CD4-positive, alpha-beta T cell treated with Interleukin-17A for 1 hour (primary cell): ENCODE measurements at places on chromosomes 6 and 20.
A peak's percentile ranks its signal among the peaks of the same experiment; 100 is the strongest.

DNA sequence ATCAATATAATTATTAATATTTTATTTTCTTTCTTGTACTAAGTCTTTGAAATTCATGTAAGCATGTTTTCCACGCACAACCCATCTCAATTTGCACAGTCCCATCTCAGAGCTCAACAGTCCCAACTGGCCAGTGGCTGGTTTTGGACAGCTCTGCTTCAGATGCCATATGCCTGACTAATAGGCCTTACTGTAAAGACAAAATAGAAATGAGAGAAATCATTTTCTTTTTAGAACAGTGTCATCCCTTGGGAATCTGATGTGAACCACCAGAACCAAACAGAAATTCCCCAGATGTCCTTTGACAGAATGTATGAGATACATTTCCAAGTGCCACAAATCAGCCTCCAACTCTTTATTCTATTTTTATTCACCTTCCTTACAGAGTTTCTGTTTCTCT lies 338.9 kb downstream of the ESR1 start:
- no peak for DNase-seq

- DNase-seq = peak; percentile 18
Observed at GRCh38 chr6:13813621-13814175, 659 bp downstream of the MCUR1 start.

DNA sequence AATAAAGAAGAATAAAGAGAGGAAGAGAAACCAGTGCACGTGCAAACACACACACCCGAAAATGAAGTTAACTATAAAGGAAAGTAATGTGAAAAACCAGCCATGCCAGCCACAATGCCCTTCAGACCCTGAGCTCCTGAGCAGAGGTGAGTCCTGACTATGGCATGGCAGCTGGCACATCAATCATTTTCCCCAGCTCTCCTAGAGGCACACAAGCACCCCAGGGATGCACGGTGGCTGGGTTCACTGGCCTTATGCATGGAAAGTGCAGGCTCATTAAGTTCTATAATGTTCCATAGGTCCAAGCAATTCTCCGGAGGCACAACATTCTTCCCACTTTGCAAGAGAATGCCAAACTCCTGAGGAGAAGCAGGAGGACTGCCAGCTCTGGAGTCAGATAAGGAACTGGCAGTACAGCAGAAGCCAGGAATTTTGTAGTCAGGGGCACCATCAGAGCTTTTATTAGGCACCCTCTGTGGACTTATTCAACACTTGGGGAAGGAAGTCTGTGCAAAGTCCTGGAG lies 175.0 kb upstream of the PRDM1 start:
- no peak for DNase-seq

DNA sequence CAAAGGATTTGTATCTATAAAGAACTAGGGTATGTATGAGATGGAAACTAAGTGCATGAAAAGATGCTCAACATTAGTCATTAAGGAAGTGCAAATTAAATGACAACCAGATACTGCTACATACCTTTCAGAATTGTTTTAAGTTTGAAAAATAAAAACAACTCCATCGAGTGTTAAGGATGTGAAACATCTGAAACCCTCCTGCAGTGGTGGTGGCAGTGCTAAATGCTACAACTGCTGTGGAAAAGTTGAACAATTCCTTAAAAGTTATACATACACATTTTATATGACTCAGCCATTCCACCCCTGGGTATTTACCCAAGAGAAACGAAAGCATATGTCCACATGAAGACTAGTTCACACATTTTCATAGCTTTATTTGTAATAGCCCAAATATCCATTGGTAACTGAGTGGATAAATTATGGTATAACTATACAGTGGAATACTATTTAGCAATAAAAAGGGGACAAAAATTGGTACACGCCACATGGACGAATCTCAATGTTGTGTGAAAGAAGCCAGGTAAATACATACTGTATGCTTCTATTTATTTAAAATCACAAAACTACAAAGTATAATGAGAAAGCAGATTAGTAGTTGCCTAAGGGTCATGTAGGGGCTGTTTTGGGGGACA lies 10.6 kb downstream of the ARMH2 start:
- no peak for DNase-seq

- no peak for DNase-seq
Observed at GRCh38 chr6:38080889-38081288, 261.4 kb downstream of the ZFAND3 start.

DNA sequence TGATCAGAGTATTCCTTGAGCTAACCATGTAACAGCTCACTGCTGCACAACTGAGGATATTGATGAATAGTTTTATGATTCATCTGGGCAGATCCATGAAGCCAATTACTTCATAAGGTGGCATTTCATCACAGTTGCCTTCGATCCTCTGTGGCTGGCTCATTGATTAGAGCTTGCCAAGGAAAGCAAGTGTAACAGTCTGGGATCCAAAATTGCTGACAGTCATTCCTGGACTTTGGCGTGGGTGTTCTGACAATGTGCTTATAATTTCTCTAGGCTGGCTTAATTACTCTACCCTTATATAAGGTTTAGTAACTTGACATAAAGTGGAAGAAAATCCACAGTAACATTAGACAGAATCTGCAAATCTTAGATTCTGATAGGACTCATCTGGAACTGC lies 551.3 kb upstream of the CDH4 start:
- DNase-seq = no peak

DNA sequence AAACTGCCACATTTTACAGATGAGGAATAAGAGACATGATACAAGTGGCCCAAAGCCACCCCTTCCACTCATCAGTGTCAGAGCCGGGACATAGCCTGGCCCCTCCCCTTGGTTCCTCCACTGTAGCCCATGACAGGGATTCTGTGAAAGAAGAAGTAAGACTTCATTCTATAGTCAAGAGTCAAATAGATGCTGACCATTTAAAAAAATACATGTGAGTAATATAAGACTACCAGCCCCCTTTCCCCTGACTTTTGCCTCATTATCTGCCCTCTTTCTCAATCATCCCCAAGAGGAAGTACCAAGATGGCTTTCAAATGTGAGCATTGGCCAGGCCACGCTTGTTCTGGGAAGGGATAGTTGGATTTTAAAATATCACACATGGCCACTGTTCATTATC lies 57.8 kb upstream of the TAB2 start:
- DNase-seq = peak; percentile 12

DNA sequence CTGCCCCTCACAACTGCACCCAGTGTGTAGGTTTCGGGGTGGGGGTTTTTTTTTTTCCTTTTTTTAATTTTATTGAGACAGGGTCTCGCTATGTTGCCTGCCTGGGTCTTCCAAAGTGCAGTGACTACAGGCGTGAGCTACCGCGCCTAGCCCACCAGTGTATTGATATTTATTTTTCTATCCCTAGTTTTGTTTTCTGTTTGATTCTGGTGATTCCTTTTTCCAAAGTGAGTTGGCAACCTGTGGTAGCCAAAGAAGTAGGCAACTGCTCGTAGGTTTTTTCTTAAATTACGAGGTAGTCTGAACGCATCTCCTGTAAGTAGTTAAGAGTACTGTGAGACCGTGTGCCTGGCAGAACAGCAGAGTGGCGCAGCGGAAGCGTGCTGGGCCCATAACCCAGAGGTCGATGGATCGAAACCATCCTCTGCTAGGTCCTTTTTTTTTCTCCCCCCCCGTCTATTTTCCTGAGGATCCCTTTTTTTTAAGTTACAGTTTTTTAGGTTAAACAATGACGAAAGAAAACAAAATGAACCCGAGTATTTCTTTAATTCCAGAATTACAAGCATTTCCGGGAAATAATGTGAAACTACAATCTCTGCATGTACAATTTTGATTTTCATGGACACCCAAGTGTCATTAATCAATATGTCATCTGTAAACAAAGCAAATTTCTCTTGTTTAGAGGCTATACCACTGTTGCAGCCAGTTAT lies 78.7 kb upstream of the BTN3A2 start:
- DNase-seq = peak; percentile 90

- DNase-seq = no peak
Observed at GRCh38 chr6:160795721-160796120, 93.7 kb downstream of the PLG start.

- no peak for DNase-seq
Observed at GRCh38 chr20:47818996-47819609, 33.8 kb upstream of the SULF2 start.

DNA sequence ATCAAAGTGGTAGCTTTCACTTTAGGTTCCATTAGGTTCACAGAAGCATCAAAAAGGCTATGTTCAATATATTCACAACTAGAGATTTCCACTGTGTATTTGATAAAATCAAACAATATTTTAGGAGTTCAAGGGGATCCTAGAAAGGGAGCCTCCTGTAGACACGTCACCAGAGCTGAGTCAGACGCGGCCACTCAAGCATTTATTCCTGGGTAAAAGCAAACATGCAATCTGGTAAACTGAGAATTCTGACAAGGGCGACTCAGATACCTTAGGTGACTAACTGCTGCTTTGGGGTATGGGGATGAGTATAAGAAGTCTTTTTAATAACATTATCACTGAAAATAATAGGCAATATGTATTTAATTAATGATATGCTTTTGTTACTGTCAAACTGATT lies 118.7 kb upstream of the HMGN3 start:
- DNase-seq = no peak

GRCh38 chr20:34085544-34086040 lies 26.5 kb downstream of the EIF2S2 start:
- DNase-seq = no peak

DNA sequence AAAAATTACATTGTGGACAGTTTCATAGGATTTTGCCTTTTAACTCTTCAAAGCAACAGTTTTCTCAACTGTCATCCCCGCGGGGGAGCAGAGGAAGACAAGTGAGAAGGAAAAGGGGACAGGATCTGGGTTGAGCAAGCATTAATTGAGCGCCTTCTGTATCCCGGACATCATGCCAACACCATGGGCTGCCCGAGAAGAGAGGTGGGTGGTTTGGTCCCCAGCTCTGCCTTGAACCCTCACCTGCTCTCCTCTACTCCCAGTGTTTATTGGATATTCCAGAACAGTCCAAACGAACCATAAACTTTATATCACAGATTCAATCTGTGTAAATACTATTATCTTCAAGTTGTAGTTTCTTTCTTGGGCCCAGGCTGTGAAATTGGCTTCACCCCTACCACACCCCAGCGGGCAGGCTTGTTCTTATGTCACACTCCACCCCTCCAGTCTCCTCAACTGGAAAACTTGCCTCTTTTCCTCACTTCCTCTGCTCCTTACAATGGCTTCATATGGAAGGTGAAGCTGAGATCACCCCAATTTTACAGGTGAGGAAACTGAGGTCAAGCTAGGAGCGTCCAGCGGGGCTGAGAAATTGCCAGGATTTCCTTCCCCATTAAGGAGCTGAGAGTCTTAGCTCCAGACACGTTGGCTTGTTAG lies 6.0 kb downstream of the PCK1 start:
- no peak for DNase-seq

DNA sequence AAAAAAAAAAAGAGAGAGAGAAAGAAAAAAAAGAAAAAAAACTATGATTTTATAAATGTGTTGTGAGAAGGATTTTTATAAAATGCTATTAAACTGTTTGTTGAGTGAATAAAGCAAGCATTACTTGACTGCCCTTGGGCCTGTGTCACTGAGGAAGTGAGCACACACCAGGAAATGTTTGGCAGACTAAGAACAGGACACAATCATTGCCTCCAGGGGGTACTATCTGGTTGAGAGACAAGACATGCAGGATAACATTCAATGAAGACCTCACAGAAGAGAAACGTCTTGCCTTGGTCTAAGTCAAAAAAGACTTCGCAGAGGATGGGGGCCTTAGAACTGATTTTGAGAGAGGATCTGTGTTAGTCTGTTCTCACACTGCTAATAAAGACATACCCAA lies 40.6 kb downstream of the MTFR2 start:
- no peak for DNase-seq

- no peak for DNase-seq
Observed at GRCh38 chr20:57291003-57291402, 24.6 kb upstream of the BMP7 start.

GRCh38 chr6:168104636-168105035 lies 25.6 kb upstream of the FRMD1 start:
- DNase-seq = no peak

DNA sequence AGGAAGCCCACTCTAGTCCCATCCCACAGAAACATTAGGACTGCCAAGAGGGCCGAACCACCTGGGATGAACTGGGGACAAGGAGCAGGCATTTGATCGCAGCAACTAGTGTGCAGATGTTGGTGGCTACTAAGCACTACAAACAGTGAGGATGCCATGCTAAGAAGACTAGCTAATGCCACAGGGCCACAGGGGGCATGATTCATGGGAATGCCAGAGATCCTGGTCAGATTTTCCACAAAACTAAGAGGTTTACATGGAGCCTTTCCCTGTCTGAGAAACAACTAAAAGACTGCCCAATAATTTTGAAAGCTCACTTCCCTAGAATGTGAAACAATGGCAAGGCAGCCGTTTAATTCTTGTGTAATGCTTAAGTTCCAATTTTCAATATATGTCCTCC lies 375.9 kb upstream of the PTCHD4 start:
- DNase-seq = no peak

- no peak for DNase-seq
Observed at GRCh38 chr20:34705397-34706301, 1.5 kb downstream of the TP53INP2 start.

- no peak for DNase-seq
Observed at GRCh38 chr6:88989215-88989614, 25.8 kb upstream of the RNGTT start.

- DNase-seq = no peak
Observed at GRCh38 chr6:6193221-6193745, 127.2 kb downstream of the F13A1 start.

- no peak for DNase-seq
Observed at GRCh38 chr20:17761604-17762003, 61.8 kb downstream of the BANF2 start.

- DNase-seq = no peak
Observed at GRCh38 chr6:75201901-75202672, 3.8 kb downstream of the COL12A1 start.

GRCh38 chr6:92559003-92559402 lies 860.4 kb downstream of the EPHA7 start:
- no peak for DNase-seq

GRCh38 chr20:17659801-17660200 lies 22.2 kb downstream of the RRBP1 start:
- no peak for DNase-seq

- no peak for DNase-seq
Observed at GRCh38 chr6:112016320-112016719, 37.6 kb upstream of the CCN6 start.

DNA sequence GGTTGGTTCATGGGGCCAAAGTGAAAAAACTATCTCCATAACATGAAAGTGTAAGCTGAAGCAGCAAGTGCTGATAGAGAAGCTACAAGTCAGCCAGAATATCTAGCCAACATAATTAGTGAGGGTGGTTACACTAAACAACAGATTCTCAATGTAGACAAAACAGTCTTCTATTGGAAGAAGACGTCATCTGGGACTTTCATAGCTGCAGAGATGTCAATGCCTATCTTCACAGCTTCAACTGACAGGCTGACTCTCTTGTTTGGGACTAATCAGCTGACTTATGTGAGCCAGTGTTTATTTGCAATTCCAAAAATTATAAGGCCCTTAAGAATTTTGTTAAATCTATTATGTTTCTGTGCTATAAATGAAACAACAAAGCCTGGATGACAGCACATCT lies 63.2 kb downstream of the GMDS start:
- no peak for DNase-seq

GRCh38 chr6:69758214-69758613 lies 38.6 kb downstream of the LMBRD1 start:
- DNase-seq = no peak
